ENCODE measurements at places on chromosomes 12 and 14.

DNA sequence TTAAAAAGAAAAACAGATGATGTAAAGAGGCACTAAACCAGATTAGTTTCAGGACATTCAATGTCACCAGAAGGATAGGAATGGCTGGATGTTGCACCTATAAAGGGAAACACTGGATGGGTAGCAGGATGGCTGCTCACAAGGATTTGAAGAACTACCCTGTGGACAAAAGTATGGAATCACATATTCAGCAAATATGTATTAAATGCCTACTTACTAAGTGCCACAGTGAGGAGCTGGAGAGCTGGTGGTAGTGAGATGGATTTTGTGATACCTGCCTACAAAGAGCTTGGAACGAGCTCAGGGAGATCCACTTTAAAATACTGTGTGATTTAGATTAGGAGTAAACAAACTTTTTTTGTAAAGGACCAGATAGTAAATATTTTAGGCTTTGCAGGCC is 316.2 kb downstream of the PAWR start:
- no peak for DNase-seq

GRCh38 chr14:104226421-104227383 is 88.3 kb downstream of the KIF26A start:
- DNase-seq: no peak

- peak; percentile 66 for DNase-seq
These were observed 49.8 kb downstream of the B4GALNT3 start for GRCh38 chr12:509500-509899.

GRCh38 chr14:34873589-34874385 is 1.4 kb downstream of the BAZ1A start:
- peak; percentile 56 for DNase-seq

Measured in NCI-H146 (cell line).